ENCODE measurements at places on chromosomes 1 and 21.

- DNase-seq, result no peak
Observed at GRCh38 chr1:13935336-13935735, 235.3 kb downstream of the PRDM2 start.

- no peak for DNase-seq
Observed at GRCh38 chr1:58358346-58358745, 188.2 kb downstream of the OMA1 start.

GRCh38 chr21:26061437-26061836, 109.1 kb downstream of the APP start:
- no peak for DNase-seq

DNA sequence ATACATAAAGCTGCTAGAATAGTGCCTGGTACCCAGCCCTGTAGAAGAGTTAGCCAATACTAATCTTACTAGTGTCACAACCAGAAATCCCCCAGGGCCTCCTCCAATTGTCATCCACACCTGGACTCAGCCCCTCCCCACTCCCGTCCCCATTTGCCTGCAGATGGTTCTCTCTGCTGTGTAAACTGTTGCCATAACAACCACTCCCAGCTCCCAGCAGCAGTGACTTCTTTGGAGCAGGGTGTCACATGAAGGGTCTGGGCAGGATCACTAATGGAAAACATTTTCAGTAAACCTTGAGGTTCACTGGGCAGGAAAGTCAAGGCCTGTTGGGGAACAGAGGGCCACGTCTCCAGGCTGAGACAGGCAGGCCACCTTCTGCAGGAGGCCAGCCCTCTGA, 126.0 kb upstream of the IPO9 start:
- DNase-seq, result no peak

GRCh38 chr1:167210966-167211674, 9.6 kb upstream of the POU2F1 start:
- no peak for DNase-seq

- no peak for DNase-seq
Observed at GRCh38 chr1:160664573-160665051, 17.8 kb upstream of the SLAMF1 start.

DNA sequence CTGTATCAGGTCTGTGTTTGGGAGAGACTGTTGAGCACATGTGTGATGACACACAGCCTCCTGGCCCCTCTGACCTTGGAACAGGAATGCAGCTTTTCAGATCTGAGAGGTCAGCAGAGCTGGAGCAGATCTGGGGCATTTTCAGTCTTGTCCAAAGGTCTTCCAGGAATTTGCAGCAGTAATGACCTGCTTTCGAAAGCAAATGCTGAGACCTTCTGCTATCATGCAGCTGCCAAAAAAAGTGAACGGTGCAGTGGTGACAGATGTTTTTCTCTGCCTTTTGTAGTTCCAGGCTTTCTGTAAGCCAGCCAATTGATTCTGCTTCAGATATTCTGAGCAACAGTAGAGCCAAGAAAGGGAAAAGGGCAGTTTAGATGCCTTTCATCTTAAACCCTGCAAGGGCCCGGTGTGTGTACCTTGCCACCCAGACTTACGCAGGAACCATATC, 137.8 kb upstream of the COA6 start:
- DNase-seq, result no peak

- DNase-seq, result peak; percentile 1
Observed at GRCh38 chr1:81802707-81803430, 2.1 kb downstream of the ADGRL2 start.

- no peak for DNase-seq
Observed at GRCh38 chr1:17130138-17130635, 10.9 kb upstream of the PADI2 start.

- DNase-seq, result no peak
Observed at GRCh38 chr1:61271412-61271789, 189.0 kb downstream of the NFIA start.

Measured in activated naive CD8-positive, alpha-beta T cell treated with anti-CD3 and anti-CD28 coated beads for 36 hours (primary cell).